ENCODE measurements at places on chromosomes 2 and 18.

DNA sequence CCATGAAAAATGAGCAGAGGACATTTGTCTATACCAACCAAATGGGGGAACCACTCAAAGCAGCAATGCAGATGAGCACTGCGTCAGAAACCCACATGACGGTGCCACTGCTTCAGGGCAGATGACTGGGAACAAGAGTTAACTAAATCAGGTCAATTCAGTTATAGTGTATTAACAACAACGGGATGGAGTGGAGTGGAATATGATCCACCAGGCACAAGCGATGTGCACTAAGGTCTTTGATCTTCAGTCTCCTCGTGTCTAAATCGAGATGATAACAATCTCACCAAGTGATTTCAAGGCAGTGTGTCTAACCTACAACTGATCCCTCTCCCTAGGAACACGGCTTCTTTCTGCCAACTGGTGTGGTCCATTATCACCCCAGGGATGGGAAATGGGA lies 269.0 kb downstream of the RAD51AP2 start:
- no peak for DNase-seq

GRCh38 chr2:68284896-68285295 lies 32.6 kb upstream of the PPP3R1 start:
- DNase-seq: peak; percentile 62

DNA sequence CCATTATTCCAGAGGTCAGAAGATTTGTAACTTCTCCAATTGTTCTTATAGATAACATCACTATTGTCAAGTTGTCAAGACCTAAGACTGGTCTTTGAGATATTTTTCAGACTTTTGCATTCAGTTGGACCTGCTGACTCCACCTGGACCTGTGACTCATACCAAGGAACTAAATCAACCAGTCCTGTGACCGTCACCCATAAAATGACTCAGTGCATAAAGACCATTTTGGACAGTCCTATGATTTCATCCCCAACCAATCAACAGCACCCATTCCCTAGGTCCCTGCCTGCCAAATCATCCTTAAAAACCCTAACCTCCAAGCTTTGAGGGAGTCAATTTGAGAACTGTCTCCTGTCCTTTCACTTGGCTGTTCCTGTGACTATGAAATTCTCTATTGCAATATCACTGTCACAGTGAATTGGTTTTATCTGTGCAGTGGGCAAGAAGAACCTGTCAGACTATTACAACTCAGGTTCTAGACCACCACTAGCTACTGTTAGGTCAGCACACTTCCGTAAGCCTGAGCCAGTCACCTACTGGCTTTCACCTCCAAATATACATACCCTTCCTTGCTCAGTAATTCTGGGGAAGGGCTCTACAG lies 17.1 kb downstream of the DPP4 start:
- DNase-seq: no peak

DNA sequence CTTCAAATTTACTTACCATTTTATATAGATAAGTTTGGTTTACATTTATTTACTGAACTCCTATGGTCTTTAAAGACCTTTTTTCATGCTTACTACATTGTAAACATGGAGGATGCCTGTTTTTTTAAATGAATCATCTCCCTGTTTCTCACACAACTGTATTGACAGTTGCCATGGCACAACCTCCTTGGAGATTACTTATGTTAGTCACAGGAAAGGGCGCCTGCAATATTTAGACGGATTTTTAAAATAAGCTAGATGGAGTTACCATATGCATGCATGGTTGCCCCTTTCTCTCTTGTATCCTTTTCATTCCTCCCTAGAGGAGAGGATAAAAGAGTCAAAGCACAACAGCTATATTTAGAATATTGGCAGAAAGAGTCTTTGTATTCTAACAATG lies 34.8 kb upstream of the CCDC102B start:
- no peak for DNase-seq

DNA sequence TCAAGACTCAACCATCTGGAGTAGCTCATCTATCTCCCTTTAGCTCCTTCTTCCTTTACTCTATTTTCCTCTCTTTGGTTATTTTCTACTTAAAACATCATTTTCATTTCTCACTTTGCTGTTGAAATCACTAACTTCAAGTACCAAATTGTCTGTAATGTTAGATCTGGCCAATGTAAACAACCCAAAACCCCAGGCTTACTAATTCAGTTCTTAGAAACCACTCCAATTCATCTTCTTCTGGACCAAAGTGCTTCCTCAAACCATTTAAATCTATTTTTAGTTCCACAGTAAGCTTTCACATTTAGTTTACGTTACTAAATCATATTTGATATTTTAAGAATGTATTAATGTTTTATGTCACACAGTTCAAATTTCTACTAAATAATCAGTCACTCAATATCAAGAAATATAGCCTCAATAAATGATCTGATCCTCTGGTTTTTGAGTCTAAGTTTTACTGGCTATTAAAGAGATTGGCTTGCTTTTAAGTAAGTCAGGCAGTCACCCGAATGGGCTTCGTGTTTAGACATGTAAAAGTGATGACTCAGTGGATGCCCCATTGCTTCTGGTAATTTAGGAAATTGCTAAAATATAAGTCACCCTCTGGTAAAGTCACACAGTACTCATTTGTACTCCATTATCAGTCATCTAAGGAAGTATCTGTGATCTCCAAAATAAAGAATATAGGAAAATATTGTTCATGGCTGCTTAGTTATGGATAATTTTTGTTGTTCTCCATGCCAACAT lies 527.2 kb upstream of the SOX11 start:
- DNase-seq: peak; percentile 92

- DNase-seq: no peak
These were observed 36.3 kb downstream of the RTP5 start for GRCh38 chr2:241905716-241906377.

DNA sequence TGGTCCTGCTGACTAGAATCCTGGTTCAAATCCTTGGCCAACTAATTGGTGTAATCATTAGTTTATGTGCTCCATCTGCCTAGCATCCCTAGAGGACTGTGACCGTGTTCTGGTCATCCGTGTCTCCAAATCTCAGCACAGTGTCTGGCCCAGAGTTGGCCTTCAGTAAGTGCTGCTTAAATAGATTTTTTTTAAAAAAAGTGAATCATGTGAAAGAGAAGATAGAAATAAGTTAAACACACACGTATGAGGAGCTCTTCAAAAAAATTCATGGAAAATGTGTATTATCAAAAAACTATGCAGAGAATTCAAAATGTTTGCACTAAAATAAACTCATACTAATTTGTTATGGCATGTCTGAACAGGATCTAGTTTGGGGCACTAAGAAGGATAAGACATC lies 129.3 kb upstream of the TLK1 start:
- peak; percentile 18 for DNase-seq

DNA sequence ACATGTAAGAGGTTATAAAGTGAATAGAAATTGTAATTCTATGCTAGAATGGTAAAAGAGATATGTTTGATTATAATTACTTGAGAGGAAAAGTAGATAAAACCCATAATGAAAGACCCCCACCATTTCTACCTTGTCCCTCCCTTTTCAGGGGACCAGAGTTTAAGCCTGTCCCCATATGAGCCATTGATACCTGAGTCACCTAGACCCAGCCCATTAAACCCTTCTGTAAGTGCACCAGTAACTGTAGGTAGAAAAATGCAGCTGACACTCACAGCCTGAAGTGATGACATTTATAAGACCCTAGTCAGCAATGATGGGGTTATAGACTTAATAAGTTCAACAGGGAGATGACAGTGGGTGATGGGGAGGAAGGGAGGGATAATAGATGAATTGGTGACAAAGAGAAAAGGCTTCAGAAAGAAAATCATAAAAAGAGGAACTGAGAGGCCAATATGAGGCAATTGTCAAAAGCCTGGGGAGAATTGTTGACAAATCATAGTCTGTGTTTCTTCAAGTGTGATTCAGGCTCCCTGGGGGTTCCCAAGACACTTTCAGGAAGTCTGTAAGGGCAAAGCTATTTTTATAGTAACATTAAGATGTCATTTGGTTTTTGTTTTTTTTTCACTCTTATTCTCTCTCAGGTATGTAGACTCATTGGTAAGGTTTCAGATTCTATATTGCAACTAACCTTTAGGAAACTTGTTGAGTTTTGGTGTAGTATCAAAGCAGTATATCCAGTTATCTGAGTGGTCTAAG lies 544.2 kb downstream of the SATB2 start:
- no peak for DNase-seq

GRCh38 chr2:48424866-48425265 lies 105.1 kb upstream of the STON1 start:
- no peak for DNase-seq

DNA sequence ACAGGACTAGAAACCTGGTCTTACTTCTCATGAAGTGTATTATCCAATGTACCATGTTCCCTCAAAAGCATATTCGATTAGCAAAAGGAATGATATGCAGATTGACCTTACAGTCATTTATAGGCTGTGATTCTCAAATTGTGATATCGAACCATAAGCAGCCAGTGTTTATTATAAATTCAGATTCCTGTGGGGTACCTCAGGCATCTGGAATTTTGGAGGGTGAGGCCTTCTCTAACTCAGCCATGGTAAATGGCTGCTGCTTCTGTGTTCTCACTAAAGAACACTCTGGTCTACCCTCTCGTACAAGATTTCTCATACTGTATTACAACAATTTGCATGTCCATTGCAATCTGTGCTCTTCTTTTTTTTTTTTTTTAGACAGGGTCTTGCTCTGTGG lies 84.5 kb downstream of the PRPF40A start:
- peak; percentile 32 for DNase-seq

DNA sequence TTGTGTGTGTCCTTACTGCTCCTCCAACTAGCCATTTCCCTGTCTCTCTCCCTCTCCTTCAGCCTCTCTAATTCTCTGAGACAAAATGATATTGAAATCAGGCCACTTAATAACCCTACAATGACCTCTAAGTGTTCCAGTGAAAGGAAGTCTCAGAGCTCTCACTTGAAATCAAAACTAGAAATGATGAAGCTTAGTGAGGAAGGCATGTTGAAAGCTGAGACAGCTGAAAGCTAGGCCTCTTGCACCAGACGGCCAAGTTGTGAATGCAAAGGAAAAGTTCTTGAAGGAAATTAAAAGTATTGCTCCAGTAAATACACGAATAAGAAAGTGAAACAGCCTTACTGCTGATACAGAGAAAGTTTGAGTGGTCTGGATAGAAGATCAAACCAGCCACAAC lies 72.9 kb downstream of the PRKCE start:
- DNase-seq: no peak

Data from fibroblast of upper back skin (primary cell).